T-helper 2 cell (primary cell): ENCODE measurements at places on chromosomes 4 and X.

GRCh38 chrX:56987741-56988140 lies 7.6 kb downstream of the SPIN3 start:
- no peak for DNase-seq

DNA sequence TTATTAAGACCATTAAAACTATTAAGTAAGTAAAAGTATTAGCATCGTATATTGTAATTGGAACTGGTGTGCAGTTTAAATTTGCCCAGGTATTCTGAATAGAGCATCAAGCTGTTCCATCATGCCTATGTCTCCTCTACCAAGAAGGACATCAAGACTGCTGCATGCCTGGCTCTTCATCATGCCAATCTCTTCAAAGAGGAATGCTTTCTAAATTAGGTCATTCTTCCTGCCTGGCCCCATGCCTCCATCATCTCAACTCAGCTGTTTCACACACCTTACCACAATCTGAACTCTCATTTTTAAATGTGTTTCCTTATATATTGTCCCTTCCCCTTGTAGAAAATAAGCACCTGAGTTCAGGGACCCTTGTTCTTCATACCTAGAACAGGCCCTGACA lies 270.5 kb upstream of the PPARGC1A start:
- no peak for DNase-seq

GRCh38 chr4:77229433-77229832 lies 72.4 kb downstream of the CCNG2 start:
- DNase-seq, result no peak

DNA sequence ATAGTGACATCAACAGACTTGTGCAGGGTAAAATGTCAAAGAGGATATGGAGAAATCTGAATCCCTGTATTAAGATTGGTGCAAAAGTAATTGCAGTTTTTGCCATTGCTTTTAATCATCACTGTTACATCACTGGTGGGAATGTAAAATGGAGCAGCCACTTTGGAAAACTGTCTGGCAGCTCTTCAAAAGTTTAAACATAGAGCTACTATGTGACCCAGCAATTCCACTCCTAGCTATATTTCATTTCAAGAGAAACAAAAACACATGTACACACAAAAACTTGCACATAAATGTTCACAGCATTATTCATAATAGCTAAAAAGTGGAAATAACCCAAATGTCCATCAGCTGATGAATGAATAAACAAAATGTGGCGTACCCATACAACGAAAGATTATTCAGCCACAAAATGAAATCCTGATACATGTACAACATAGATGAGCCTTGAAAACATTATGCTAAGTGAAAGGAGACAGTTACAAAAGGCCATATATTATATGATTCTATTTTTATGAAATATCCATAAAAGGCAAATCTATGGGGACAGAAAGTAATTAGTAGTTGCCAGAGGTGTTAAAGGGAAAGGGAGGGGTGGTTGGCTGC lies 106.4 kb downstream of the AMELX start:
- DNase-seq, result no peak

DNA sequence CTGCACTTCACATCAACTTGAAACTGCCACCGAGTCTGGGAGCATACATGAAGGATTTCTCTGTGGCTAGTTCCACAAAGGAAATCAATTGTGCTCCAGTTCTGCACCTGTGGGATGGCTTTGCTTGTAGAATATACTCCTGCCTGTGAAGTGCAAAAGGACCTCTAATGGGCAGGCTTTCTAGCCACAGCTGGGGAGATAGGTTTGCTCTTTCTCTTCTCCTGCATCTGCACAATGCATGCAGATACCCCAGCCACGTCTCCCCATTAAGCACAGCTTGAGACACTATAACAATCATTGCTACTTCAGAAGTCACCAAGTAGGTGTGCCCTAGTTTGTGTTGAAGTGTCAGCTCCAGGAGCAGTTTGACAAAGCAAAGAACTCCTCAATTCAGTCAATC lies 364.6 kb downstream of the ZIC3 start:
- DNase-seq, result no peak

DNA sequence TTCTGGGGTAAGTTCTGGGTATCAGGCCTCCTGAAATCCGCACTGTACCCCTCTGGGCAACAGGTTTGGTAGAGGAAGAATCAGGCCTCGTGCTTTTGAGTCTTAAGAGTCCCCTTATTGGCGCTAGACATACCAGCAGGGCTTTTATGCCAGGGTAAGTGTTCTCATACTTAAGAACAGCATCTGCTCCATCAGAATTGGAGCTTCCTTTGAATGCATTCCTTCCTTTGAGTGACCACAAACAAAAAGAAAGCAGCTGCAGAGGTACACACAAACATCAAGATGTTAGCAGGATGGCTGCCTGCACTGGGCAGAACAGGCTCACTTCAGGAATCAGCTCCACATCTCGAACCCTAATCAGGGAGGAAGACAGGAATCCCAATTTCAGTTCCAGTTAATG lies 156.8 kb downstream of the MGST2 start:
- DNase-seq, result no peak
